Activated naive CD8-positive, alpha-beta T cell treated with anti-CD3 and anti-CD28 coated beads, Interleukin-2, amount 50 U/mL, for 24 hours (primary cell): ENCODE measurements at places on chromosomes 1 and 21.

DNA sequence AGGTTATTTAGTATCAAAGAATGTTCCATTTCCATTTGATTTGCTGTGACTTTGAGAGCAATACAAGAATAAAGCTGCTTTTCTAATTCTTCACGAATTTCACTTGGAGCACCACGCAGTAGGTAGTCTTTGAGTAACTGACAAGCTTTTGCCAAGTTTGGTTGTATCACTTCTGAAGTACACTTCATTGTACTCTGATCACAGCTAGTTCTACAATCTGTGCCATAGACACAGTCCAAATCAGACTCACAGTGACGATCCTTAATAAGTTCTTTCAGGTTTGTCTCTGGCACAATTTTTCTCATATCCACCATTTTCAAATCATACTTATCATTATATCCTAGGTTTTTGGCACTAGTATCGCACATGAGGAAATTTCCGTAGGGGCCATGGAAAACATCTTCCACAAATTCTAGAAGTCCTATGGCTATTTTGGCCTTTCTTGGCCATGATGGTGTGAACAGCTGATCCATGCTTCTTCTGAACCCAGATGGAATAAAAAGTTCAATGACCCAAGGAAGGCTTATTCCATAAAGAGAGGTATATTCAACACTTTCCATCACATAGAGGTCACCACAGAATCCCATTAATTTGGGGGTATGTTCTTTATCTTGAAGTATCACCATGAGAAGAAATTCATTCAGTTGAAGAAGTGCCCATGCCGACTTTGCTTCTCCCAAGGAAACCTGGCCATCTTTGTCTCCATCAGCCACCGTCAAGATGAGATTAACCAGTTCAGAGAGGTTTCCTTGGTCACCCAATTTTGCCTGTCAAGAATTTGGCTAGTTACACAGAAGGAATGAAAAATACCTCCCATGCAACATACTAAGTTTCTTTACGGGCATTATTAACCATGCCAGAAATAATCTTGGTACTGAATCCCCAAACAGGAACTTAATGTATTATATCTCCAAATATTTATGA is 11.9 kb downstream of the RPL5 start:
- H3K4me1 ChIP-seq = peaks cover 23% of the 10 kb centered on the region
- H3K36me3 ChIP-seq = peaks cover 54% of the 10 kb centered on the region
- peak overlapping the region; percentile 26 for H3K27ac ChIP-seq
- DNase-seq = no peak
- no peak overlapping the region for H3K4me3 ChIP-seq

- H3K4me3 ChIP-seq = no peak overlapping the region
- no peak for DNase-seq
- H3K27ac ChIP-seq = no peak overlapping the region
- no peaks in the 10 kb centered on the region for H3K4me1 ChIP-seq
Measured at GRCh38 chr1:39352881-39353280, 138.6 kb upstream of the BMP8A start.

DNA sequence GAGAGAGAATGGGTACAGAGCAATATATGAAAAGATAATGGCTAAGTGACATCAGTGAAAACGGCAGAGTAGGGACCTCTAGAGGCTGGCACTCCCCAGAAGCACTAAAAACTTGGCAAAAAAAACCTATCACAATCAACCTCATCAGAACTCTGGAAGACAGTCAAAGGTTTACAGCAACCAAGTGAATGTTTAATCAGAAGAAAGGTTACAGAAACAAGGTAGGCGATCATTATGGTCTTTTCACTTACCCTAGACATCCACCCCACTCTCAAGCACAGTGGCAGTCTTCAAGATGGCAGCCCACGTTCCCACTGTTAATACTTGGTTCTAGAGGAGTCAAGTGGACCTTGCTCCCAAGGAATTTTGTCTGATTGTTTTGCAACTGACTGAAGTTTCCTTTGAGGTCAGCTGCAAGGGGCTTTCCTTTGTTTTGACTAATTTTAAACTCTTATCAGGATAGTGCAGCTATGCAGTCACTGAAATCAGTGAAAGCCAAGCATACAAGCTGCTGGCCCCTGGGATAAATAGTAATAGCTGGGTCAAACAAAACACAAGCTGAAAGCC is 7.2 kb downstream of the KIFAP3 start:
- peaks cover 54% of the 10 kb centered on the region for H3K4me1 ChIP-seq
- peaks cover 7% of the 10 kb centered on the region for H3K36me3 ChIP-seq
- no peak for DNase-seq
- no peaks in the 10 kb centered on the region for H3K27me3 ChIP-seq
- no peak overlapping the region for H3K4me3 ChIP-seq
- H3K27ac ChIP-seq = peak overlapping the region; percentile 21

- peaks cover 36% of the 10 kb centered on the region for H3K4me1 ChIP-seq
- H3K27me3 ChIP-seq = no peaks in the 10 kb centered on the region
- H3K4me3 ChIP-seq = peak overlapping the region; percentile 87
- H3K27ac ChIP-seq = peak overlapping the region; percentile 93
- peaks cover 18% of the 10 kb centered on the region for H3K36me3 ChIP-seq
Measured at GRCh38 chr21:39314143-39315027, 953 bp upstream of the BRWD1 start.

DNA sequence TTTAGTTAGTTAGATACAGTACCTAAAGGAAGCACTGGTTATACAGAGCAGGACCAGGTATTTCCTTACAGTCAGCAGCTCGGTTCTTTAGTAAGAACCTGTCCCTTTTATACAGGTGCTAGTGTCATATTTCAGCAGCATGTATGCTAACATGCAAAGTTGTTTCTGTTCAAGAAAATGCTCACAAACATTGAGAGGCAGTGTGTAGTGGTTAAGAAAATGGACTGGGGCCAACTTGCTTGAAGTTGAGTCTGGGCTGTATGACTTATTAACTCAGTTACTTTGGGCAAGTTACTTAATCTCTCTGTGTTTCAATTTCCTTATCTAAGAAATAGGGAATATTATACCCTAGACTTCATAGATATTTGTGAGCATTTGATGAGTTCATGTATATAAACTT is 31.1 kb downstream of the AK4 start:
- H3K27ac ChIP-seq = no peak overlapping the region
- no peak overlapping the region for H3K4me3 ChIP-seq
- H3K36me3 ChIP-seq = no peaks in the 10 kb centered on the region
- H3K4me1 ChIP-seq = no peaks in the 10 kb centered on the region

DNA sequence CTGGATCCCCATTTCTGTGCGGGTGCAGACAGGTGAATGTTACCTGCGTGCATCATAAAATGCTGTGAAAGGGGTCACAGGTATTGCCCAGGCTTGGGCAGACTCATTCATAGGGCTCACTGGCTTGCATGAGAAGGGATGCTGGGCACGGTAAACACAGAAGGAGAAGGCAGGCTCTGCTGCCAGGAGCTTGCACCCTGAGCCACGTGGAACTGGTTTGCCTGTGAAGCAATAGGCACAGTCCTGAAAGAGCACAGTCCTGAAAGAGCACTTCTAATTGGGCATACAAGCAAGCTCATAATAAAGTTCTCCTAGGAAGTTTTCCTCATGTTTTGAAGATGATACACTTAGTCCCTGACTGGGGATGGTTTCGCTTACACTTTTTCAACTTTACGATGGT is 40.9 kb downstream of the GALNT2 start:
- DNase-seq = no peak
- no peaks in the 10 kb centered on the region for H3K27me3 ChIP-seq
- peak overlapping the region; percentile 62 for H3K27ac ChIP-seq
- H3K4me3 ChIP-seq = no peak overlapping the region
- H3K4me1 ChIP-seq = peaks cover 97% of the 10 kb centered on the region
